ENCODE measurements at places on chromosomes 6 and 20.

DNA sequence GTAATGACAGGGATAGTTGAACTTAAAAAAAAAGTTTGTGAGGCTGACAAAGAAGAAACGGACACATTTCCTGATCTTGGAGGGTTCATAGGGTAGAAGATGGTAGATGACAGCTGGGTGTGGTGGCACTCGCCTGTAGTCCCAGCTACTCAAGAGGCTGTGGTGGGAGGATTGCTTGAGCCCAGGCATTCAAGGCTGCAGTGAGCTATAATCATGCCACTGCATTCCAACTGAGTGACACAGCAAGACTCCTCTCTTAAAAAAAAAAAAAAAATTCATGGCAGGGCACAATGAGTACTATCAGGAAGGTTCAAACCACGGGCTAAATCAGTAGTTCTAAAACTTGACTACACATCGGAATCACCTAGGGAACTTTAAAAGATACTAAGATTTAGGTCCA is 2.0 kb upstream of the MICA start:
- DNase-seq = no peak

DNA sequence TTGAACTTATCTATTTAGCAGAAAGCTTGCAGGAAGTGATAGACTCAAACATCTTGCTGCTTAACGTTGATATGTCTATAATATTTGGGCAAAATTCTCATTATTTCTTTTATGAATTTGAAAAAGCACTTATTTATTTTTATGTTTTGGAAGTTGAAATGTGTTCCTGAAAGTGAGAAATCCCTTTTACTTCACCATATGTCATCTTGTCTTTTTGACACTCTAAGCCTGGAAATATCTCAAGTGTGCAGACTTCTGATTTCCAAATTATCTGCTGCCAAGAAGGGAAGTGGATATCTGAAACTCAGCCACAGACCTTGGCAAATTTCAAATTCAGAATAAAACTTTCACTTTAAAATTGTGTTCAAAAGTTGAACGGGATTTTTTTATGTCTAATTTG is 368.7 kb upstream of the MANEA start:
- no peak for DNase-seq

GRCh38 chr6:151661509-151661908 is 146.0 kb upstream of the ESR1 start:
- DNase-seq = no peak

GRCh38 chr6:89258912-89259311 is 41.8 kb upstream of the GABRR1 start:
- no peak for DNase-seq

DNA sequence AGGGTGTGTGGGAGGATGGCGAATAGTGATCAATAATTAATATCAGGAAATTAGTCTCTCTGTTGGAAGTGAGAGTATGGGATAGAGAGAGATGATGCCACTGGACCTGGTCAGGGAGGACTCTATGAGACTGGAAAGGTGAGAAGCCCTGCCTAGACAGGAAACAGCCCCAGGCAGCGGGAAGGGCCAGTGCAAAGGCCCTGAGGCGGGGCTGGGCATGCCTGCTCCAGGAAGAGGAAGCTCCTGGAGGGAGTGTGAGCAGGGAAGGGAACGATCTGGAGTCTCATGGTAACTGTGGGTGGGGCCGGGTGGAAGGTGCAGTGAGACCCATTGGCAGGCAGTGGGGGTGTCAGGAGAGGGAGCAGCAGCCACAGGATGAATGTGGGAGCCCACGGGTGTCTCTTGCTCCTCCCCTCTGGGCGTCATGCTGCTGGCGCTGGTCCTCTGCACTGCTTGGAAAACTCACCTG is 1.8 kb upstream of the CST3 start:
- no peak for DNase-seq

GRCh38 chr6:118770835-118771234 is 119.4 kb upstream of the CEP85L start:
- DNase-seq = no peak

- no peak for DNase-seq
These were observed 8.0 kb upstream of the EPM2A start for GRCh38 chr6:145743332-145743731.

- DNase-seq = no peak
These were observed 56.1 kb downstream of the KIAA0408 start for GRCh38 chr6:127402890-127403617.

DNA sequence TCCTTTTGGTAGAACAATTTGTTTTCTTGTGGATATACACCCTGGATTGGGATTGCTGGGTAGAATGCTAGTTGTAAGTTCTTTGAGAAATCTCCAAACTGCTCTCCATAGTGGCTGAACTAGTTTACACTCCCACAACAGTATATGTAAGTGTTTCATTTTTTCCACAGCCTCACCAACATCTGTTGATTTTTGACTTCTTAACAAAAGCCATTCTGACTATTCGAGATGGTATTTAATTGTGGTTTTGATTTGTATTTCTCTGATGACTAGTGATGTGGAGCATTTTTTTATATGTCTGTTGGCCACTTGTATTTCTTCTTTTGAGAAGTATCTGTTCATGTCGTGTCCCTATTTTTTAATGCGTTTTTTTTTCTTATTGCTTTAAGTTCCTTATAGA is 444.1 kb downstream of the CBLN4 start:
- DNase-seq = no peak

Measured in breast epithelium (tissue), 4 donors.